ENCODE measurements at places on chromosomes 4 and X. TPM values are rescaled to one million over a fixed set of nuclear protein-coding genes. Genes with fewer than 3 reads are reported as not detected.

- peaks cover 15% of the 10 kb centered on the region for H3K27me3 ChIP-seq
- no peaks in the 10 kb centered on the region for H3K4me1 ChIP-seq
- no peak overlapping the region for H3K4me3 ChIP-seq
Measured at GRCh38 chrX:131279617-131280016, 9.5 kb downstream of the IGSF1 start.

DNA sequence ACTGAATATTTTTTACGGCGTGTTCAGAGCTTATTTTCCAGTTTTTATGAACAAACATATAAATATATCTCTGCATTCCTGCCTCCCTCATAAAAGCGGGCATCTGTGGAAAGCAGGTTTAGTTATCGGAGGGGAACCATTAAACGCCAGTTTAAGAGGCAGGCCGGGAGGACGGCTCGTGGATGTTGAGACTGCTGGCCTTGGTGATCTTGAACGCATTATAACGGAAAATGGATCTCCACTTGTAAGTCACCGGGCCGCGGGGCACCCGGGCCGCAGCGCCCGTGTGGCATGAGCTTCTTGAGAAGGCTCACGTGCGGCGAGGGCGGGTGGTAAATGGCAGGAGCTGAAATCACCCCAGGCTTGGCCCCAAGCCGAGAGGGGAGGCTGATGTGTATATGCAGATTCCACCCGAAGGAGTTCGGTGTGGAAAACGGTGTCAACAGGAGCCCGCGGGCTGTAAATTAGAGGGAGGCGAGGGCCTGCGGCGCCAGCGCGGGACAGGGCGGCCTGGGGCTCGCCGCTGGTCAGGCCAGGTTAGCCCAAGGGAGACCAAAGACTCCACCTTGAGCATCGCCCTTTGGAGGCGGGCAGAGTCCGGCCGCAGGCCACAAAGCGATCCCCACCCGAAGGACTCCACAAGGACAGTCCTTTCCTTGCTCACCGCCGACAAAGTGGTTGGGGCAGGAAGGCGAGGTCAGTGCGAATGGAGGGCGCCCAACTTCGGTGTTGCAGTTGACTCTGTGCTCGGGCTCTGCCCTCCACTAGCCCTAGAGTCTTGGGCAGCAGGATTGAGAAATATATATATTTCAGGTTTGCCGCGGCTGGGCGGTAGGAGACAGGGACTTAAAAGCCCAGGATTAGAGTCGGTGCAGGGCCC lies 1.3 kb upstream of the HAND2 start:
- no peaks in the 10 kb centered on the region for H3K36me3 ChIP-seq
- H3K4me1 ChIP-seq: no peaks in the 10 kb centered on the region
- H3K27ac ChIP-seq: no peak overlapping the region
- DNase-seq: no peak

SPANXD gene
- not detected for total RNA-seq

DNA sequence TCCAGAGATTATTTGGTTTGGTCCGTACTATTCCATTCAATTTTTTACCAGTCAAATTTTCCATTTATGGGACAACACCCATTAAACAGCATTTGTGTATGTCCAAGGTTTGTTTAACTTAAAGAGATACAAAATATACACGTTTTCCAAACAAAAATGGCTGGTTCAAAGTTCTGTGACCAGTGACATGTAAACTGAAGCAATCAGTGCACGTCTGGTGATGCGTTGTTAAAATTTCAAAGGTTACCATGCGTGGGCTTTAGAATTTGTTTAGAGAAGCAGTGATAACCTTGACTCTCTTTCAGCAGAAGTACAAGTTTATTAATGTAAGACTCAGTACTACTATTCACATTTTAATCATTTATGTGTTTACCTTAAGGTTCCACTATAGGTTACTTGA lies 25.2 kb upstream of the ALB start:
- no peaks in the 10 kb centered on the region for H3K4me1 ChIP-seq
- H3K27ac ChIP-seq: no peak overlapping the region
- DNase-seq: no peak
- H3K36me3 ChIP-seq: no peaks in the 10 kb centered on the region
- H3K27me3 ChIP-seq: no peaks in the 10 kb centered on the region

GRCh38 chr4:16111533-16111932 lies 27.7 kb upstream of the PROM1 start:
- DNase-seq: no peak
- no peaks in the 10 kb centered on the region for H3K4me1 ChIP-seq
- H3K4me3 ChIP-seq: no peak overlapping the region
- no peak overlapping the region for H3K27ac ChIP-seq

DNA sequence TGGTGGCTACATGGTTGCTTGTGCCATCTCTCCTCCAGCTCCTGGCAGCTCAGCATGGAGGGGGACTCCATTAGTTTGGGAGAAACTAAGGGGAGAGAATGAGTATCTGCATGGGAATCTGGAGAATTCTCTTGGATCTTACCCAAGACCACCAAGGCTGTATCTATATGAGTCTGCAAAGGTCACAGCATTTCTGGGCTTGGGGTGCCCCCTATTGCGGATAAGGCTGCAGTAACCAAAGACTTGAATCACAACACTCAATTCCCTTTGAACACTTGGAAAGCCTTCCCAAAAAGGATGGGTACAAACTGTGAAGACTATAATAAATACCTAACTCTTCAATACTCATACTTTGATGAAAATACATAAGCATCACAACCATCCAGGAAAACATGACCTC lies 623.5 kb upstream of the NR3C2 start:
- H3K4me1 ChIP-seq: no peaks in the 10 kb centered on the region
- no peak for DNase-seq

CENPI gene
- total RNA-seq: 9.2 TPM

KLHL2 gene
- 27.7 TPM for total RNA-seq

DNA sequence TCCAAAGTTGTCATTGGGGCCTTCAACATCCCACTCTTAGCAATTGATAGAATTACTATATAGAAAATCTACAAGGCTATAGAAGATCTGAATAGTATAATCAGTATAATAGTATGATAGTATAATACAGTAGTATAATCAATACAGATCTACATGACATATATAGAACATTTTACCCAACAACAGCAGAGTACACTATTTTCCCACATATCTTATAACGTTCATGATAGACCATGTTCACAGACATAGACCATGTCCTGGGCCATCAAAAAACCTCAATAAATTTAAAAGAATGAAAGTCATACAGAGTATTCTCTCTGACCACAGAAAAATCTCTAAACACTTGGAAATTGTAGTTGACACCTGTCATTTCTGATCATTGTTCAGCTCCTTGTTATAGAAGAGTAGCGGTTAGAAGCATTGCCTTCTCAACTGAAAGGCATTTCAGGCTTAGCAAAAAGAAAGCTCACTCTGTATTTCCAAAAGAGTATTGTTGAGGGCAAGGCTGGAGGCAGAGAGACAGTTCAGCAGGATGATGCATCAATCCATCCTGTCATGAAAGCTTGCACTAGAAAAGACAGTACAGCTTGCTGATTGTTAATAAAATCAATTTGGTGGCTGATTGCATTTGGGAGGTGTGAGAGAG lies 38.8 kb upstream of the ARMCX5 start:
- no peak for DNase-seq
- no peak overlapping the region for H3K4me3 ChIP-seq
- H3K27ac ChIP-seq: no peak overlapping the region
- H3K36me3 ChIP-seq: no peaks in the 10 kb centered on the region
- H3K27me3 ChIP-seq: peaks cover 14% of the 10 kb centered on the region

GRCh38 chrX:13464599-13465275 lies 104.7 kb upstream of the EGFL6 start:
- no peaks in the 10 kb centered on the region for H3K4me1 ChIP-seq
- H3K27ac ChIP-seq: no peak overlapping the region
- DNase-seq: no peak

DNA sequence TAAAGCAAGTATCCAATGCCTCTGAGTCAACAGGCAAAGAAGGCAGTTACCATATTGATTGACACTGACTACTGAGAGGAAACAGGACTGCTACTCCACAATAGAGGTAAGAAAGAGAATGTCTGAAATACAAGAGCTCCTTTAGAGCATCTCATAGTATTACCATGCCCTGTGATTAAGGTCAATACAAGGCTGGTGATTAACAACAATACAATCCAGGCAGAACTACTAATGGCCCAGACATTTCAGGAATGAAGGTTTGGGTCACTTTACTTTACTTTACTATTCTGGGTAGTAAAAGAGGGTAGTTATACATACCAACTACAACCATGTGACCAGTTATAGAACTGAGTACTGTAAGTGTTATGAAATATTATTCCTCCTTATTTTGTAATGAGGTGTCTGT lies 44.5 kb downstream of the BRWD3 start:
- no peaks in the 10 kb centered on the region for H3K36me3 ChIP-seq
- no peak for DNase-seq
- H3K27ac ChIP-seq: no peak overlapping the region
- H3K4me1 ChIP-seq: no peaks in the 10 kb centered on the region

DNA sequence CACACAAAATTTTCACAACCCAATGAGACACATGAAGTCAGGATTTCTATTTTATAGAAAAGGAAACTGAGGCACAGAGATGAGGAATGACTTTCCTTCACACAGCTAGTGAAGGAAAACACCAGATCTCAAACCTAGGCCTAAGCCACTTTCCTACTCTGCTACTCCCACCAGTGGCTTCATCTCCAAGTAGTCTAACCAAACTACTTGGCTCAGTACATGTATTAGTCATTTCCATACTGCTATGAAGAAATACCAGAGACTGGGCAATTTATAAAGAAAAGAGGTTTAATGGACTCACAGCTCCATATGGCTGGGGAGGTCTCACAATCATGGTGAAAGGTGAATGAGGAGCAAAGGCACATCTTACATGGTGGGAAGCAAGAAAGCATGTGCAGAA lies 196.6 kb downstream of the EVC2 start:
- no peaks in the 10 kb centered on the region for H3K27me3 ChIP-seq
- H3K27ac ChIP-seq: no peak overlapping the region
- no peak overlapping the region for H3K4me3 ChIP-seq
- H3K36me3 ChIP-seq: no peaks in the 10 kb centered on the region
- no peak for DNase-seq

SAGE1 gene
- total RNA-seq: not detected

DNA sequence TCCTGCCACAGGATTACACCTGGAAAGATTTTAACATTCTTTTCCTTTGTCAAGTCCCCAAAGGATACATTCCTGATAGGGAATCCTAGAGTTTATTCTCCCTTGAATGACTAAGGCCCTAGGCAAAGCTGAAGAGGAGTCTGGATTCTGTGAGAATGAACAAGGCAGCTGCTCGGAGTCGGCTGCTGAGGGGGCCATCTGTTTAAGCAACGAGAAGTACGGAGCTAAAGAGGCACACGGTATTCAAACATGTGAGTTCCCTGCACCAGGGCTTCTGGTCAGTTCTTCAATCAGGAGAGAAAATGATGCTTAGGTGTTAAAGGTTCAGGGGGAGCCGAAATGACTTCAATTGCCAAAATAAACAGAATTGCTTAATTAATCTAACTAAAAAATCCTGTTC lies 97.6 kb downstream of the MGST2 start:
- H3K4me3 ChIP-seq: no peak overlapping the region
- no peaks in the 10 kb centered on the region for H3K27me3 ChIP-seq
- no peaks in the 10 kb centered on the region for H3K36me3 ChIP-seq

TEX11 gene
- total RNA-seq: not detected

ETDA gene
- not detected for total RNA-seq

GRCh38 chr4:186725469-186726425 lies 2.1 kb upstream of the FAT1 start:
- H3K4me3 ChIP-seq: no peak overlapping the region
- H3K4me1 ChIP-seq: peaks cover 16% of the 10 kb centered on the region
- no peaks in the 10 kb centered on the region for H3K36me3 ChIP-seq
- H3K27me3 ChIP-seq: peaks cover 52% of the 10 kb centered on the region
- no peak for DNase-seq

CT45A2 gene
- total RNA-seq: not detected

- no peak overlapping the region for H3K4me3 ChIP-seq
- no peaks in the 10 kb centered on the region for H3K27me3 ChIP-seq
- H3K4me1 ChIP-seq: no peaks in the 10 kb centered on the region
- no peaks in the 10 kb centered on the region for H3K36me3 ChIP-seq
- H3K27ac ChIP-seq: no peak overlapping the region
Measured at GRCh38 chr4:166165829-166166420, 292.9 kb downstream of the TLL1 start.

EDNRA gene
- total RNA-seq: 5.7 TPM

DNA sequence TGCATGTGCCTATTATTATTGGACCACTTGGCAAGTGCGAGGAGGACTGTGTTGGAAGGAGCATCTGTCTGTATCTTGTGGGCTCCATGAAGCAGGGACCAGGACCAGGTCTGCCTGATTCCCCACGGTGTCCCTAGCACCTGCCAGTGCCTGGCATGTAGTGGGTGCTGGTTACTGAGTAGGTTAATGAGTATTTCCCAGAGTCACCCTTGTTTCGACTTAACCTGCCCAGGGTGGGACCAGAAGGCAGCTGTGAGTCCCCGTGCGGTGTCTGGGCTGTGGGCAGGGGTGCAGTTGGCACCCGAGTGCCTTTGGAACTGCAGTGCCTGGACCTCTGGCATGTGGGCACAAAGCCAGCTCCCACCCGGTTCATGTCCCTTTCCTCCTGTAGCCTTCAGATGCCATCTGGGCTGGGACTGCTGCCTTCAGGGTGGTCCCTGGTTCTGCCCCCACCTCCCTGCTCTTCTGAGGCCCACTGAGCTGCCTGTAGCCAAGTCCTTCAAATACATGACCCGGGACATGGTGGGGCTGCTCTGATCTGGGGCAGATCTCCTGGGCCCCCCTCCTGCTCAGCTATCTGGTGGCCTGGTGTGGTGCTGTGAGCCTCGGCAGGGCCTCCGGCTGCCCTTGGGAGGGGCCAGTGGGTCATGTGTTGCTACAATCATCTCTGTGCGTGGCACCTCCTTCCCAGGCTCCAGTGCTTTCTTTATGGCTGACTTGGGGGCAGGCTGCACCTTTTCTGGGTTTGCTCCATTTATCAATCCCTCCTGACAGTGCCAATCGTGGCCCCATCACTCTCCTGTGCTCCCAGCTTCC lies 53.0 kb upstream of the SORCS2 start:
- no peaks in the 10 kb centered on the region for H3K27me3 ChIP-seq
- no peak overlapping the region for H3K4me3 ChIP-seq
- H3K4me1 ChIP-seq: no peaks in the 10 kb centered on the region
- H3K27ac ChIP-seq: no peak overlapping the region

DNA sequence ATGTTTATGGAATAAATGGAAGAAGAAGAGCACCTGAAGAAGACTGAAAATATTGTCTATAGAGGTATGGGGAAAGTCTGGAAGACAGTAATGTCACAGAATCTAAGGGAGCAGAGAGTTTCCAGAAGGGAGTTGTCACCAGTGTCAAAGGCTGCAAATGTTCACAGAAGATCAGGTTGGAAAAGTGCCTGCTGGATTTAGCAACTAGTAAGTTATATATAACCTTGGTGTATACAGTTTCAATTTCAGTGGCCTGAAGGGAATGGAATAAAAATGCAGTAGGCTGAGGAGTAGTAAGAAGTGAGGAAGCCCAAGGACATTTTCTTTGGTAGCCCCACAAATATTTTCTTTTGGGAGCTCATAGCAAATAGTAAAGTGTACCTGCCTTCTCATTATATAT lies 107.2 kb downstream of the SATL1 start:
- no peak for DNase-seq
- no peaks in the 10 kb centered on the region for H3K36me3 ChIP-seq
- no peak overlapping the region for H3K27ac ChIP-seq
